ENCODE measurements at places on chromosomes 12 and 14.

DNA sequence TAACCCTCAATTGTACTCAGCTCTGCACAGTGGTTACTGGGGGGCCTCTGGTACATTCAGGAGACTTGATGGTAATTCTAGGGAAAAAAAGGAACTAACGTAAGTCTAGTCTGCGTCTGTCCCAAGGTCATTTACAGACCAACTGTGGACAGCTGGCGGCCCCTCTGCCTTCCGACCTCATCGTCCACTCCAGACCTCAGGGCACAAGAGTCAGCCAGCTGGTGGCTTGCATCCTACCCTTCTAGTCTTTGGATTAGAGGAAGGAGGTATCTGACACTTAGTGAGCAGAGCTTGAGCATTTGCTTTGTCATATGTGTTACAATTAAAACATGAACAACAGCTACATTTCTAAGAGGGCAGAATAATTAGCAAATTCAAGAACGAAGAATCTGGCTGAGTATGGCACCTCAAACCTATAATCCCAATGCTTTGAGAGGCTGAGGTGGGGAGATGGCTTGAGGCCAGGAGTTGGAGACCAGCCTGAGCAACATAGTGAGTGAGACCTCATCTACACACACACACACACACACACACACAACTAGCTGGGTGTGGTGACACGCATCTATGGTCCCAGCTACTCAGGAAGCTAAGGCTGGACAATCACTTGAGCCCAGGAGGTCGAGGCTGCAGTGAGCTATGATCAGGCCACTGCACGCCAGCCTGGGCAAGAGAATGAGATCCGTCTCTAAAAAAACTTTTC, 36.5 kb downstream of the SSH1 start:
- DNase-seq, result no peak

DNA sequence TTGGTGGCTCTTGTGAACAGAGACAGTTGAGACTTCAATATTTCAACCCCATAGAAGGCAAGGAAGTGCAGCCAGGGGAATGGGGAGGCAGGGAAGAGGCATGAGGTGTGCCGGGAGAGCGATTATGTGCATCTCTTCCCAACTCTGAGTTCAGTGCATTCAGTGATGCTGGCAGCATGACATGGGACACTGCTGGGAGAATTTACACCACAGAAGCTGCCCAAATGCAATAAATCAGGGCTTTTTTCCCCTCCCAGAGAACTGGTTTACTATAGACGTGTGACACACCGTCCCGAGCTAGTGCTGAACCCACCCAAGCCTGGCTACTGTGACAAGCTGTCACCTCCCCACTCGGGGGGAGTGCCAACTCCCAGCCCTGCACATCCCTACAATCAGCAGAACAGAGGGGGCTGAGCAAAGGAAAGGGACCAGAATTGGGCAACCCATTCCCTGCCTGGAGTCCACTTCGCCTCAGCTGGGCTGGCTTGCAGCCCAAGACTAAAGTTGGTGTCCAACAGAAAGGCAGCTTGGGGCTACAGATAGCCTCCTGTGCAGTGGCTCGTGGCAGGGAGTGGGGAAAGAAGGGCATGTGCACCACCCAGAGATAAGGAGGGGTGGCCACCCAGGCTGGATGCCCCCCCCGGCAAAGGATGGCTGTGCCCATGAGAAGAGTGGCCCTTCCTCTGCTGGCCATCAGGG, 16.7 kb downstream of the AHSA1 start:
- no peak for DNase-seq

DNA sequence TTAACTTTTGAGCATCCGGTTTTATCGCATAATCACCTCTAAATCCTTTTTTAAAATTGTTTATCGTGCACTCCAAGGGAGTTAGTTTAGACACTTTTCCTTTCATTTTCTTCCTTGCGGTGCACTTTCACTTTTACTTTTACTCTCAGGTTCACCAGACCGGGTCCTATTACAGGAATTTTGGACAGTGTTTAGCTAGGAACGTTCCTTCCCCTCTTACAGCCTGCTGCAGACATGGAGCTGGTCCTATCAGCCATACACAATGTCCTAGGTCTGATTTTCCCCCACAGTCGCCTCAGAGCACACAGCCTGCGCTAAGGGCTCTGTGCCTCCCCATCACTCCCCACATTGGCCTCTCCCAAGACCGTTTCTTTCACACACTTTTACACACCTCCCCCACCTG, 103.9 kb downstream of the ALG10 start:
- peak; percentile 32 for DNase-seq

DNA sequence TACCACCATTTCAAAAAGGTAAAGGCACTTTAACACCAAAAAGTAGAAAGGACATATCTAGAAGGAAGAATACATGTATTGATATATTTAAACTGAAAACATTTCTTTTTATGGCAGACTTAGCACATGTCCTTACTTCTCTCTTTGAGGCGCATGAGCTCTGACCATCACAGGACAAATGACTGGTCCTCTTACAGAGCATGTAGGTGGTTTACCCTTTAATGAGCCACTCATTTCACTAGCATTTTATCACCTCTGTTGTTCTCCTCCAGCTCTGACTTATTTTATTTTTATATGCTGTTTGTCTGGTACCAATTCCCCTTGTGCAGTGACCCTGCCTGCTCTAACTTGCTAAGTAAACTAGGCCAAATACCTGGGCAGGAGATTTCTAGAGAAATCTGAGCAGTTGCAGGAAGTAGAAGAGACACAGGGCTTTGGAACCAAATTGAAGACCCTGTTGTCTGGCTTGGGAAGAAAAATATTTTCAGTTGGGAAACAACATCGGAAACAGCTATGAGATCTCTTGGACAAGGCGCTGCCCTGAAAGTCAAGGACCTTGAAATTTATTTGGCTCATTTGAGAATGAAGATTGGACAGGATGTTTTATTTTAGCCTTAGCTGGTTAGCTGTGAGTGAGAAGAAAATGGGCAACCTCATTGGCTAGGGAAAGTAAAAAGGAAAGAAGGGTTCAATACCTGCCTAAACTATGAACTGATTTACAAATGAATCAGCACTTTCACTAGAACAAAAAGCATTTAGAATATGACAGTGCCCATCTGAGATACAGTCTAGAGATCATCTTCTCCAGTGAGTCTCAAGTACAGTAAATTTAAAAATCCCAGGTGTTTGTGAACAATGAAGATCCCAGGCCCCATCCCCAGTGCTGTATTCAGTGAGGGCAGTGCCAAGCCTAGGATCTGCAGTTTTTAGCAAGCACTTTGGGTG, 374.4 kb downstream of the ZFP36L1 start:
- peak; percentile 34 for DNase-seq

GRCh38 chr14:102206918-102207317, 67.2 kb downstream of the WDR20 start:
- no peak for DNase-seq

DNA sequence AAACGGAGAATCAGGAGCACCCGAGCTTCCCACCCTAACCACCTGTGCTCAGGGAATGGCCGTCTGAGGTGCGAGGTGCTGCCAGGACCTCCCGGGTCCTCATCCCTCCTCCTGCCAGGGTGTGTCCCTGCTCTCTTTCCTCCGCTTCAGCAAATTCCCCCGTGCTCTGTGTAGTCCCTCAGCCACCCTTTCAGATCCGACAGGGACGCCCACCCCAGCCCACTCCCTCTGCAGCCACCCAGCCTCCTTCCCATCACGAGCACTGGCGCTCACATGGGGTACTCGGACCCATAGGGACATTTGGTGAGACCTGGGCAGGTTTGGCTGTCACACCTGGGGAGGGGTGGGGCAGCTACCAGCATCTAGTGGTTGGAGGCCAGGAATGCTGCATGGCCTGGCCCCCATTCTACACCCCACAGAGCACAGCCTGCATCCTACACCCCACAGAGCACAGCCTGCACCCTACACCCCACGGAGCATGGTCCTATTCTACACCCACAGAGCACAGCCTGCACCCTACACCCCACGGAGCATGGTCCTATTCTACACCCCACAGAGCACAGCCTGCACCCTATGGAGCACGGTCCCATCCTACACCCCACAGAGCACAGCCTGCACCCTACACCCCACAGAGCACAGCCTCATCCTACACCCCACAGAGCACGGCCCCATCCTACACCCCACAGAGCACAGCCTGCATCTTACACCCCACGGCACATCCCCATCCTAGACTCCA, 12.7 kb downstream of the GALNT9 start:
- no peak for DNase-seq

DNA sequence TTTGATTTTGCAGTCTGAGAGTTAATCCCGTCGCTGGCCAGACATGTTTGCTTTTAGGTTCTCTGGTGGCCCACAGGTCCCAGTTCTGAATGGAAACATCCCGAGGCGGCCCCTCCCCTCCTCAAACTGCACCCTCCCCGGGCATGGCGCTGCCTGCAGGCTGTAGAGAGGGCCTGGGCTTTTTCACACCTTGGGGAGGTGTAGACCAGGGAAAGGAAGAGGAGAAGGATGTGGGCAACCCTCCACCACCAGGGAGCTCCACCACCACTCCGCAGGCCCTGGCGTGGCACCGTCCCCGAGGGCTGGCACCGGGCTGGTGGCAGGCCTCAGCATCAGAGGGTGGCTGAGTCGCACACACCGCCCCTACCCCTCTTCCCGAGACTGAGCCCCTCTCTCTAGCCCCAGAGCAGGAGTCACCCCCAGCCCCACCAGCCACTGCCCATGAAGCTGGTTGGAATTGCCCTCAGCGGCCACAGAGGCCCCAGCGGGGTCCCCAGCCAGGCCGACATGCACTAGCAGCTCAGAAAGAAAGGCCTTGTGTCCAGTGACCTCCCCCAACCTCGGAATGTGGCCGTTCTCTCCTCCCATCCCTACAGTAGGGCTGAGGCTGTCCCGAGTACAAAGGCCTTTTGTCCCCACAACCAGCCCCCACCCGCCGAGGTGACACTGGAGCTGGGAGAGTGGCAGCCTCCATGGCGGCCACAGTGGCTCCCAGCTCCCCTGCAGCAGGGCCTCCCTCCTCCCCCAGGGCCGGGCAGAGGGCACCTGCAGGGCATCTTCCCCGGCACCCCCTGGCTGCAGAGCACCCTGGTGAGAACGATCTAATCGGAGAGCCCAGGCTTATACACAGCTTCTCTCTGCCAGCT, 23.5 kb upstream of the INF2 start:
- peak; percentile 73 for DNase-seq

- peak; percentile 51 for DNase-seq
Observed at GRCh38 chr12:66984962-66985361, 284.2 kb upstream of the CAND1 start.

DNA sequence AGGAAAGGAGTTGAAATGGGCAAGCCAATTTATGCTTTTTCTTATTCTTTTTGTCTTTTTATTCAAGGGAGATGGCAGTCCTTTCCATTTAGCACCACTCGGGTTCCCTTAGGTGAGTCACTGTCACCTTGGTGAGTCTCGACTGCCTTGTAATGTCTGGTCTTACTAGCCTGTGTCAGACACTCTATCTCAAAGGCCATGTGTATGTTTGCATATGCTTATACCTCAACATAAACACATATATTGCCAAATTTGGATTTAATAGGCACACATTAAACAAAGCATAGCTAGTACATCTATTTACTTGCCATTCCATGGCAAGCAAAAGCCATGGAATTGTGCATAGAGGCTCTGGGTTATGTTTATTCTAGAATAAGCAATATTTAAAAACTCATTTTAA, 624.9 kb upstream of the FOXG1 start:
- peak; percentile 18 for DNase-seq

DNA sequence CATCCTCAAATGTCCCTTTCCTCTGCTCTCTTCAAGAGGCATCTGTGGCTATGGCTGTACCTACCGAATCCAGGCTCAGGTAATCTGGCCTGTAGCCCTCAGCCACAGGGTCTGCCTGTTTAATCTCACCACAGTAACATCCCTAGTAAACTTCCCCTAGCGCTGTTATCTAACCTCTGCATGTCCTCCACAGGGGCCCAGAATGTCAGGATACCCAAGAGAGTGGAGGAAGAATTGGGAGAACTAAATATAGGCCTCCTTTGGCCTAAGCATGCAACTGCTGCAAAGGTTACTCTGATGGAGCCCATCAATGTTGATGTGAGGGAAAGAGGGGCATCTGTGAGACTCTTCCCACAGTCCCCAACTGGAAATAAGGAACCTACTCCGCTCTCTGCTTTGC, 63.2 kb upstream of the IFNG-AS1 start:
- DNase-seq, result no peak

DNA sequence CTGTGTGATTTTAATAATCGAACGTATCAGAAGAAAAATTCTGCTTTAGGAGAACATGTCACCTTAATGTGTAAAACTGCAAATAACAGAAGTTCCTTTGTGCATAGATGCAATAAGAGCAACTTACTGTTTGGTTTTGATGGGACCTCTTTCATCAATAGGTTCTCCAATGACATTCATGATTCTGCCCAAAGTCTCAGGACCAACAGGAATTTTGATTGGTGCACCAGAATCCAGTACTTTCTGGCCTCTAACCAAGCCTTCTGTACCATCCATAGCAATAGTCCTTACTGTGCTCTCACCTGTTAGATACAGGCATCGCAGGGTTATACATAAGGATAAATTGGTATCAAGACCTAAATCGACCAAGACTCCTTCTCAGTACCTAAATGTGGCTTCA, 1.1 kb downstream of the ATP5F1B start:
- DNase-seq, result no peak

DNA sequence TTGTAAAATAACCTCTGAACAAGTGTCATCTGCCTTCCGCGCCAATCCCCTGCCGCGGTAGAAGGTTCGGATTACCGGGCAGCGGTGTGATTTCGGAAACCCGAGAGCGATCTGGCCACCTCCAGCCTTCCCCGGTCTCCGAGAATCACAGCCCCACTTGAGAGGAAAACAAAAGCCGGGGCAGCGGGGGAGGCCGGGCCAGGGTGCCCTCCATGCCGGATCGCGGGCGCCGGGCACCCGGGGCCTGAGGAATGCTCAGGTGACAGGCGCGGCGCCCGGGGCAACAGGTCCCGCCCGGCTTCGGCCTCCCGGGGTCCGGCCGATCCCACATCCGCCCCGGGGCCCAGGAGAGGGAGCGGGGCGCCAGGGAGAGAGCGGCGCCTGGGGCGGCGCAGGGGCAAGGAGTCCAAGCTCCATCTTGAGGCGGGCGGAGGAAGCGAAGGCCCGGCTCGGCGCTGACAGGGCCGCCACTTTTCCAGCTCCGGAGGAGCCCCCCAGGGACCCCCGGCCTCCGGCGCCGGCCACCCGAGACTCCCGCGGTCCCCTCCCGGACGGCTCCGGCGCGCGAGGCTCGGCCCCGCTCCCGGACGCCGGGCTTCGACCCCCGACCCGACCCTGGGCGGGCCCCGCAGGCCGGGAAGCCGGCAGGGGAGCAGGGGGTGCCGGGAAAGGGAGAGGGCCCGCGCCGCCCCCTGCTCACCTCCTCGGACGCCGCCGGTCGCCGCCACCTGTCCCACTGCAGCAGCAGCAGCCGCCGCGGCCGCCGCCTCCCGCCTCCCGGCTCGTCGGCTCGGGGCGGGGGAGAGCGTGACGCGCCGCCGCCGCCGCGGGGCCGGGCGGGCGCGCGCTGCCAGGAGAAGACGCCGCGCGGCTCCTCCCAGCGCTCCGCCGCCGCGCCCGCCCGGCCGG, at the start of gene CLIP1:
Gene CLIP1 (minus strand): TSS at position 849 of the 909 bp plus-strand sequence. CDS start 42,217 bp downstream, outside the sequence.
- peak; percentile 83 for DNase-seq

DNA sequence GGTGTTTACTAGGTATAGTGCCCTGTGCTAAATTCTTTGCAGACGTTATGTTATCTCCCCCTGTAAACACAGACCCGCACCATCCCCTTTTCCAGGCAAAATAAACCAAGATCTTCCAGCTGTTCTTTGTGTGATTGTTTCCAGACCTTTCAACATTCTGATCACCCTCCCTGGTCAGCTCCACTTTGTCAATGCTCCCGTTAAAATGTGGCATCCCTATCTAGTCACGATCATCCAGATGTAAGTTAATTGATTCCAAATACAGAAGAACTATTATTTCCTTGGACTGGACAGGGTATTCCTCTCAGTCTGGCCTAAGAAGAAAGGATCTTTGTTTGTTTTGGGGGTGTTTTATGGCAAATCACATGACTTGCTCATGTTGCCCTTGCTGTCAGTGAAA, 127.6 kb upstream of the ARID2 start:
- DNase-seq, result no peak

- DNase-seq, result no peak
Observed at GRCh38 chr14:73800970-73801515, 50.6 kb upstream of the PTGR2 start.

All from T47D (cell line).